PC-9 (cell line): ENCODE measurements at places on chromosomes 3 and 15. TPM values are rescaled to one million over a fixed set of nuclear protein-coding genes. Genes with fewer than 3 reads are reported as not detected.

GRCh38 chr15:68298882-68299381, 21.4 kb downstream of the FEM1B start:
- no peak for DNase-seq

GRCh38 chr3:60742606-60743145, 508.6 kb downstream of the FHIT start:
- peak; percentile 56 for DNase-seq

GRCh38 chr3:3847994-3848922, 49.0 kb downstream of the LRRN1 start:
- DNase-seq = no peak

The XRN1 gene
- 45.3 and 47.0 TPM in 2 replicates for total RNA-seq

The LEKR1 gene
- 3.2 and 3.9 TPM in 2 replicates for total RNA-seq
